Mesenchymal stem cell (in vitro differentiated cells and primary cell): ENCODE measurements at places on chromosomes 7 and 10.

DNA sequence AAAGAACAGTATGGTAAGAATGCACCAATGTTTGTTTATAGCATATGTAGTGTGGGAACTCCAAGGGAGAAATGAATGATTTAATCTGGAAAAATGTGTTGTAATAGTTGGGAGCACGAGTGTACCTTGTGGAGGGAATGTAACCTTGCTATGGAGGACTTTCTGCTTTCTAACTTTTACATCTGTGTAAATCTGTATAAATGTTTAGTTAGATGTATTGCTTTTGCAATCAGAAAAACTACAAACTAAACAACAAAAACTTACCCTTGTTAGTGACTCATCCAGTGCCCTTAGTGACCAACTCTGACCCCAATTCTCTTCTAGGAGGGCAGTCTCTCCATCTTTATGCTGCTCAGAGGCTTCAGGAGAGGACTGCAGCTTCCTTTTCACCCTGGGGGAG, 89.3 kb downstream of the CCNY start:
- DNase-seq: peak; percentile 59

DNA sequence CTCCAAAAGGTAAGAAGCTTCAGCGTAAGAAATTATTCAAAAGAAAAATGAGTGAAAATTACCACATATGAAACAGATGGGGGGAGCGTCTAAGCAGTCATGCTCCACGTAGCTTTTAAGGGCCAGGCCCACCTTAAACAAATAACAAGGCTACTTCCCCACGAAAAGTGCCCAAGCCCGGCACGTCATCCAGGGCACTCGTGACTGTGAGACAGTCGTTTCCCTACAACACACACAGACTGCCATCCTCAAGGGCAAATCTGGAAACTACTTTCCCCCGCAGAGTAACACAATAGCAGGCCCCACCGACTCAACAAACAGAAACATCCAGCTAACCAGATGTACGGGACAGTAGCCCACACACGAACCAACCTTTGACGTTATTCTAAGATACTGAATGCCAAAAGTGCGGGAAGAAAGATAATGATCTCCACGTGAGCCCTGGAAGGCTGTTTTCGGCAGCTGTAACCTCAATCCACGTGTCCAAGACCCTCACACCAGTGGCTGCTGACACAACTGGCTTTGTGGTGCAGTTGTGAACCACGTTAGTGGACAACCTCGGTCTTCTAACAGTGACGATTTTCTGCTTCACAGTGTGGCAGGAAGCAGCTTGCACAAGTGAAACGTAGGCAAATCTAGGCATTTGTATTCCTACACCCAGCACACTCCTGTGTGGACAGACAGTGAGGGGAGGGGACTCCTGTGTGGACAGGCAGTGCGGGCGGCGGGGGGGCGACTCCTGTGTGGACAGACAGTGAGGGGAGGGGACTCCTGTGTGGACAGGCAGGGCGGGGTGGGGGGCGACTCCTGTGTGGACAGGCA, 251.7 kb downstream of the ZMYND11 start:
- no peak for DNase-seq

DNA sequence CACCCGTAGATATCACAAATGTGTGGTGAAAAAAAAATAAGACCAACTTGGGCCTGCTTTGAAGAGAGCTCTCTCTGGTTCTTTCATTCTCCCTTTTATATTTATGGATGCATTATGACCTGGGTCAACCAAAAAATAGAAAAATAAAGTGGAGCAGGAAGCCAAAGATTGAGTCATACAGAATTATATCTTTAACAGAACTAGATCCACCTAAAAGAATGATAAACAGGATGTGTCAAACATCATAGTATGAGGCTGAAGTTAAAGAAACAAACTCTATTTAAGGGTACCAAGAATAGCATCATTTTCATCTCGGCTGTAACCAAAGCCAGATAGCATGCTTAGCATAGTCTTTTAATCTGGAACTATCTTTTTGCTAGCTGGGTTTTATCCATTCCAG, 28.8 kb upstream of the NMT2 start:
- DNase-seq: no peak

DNA sequence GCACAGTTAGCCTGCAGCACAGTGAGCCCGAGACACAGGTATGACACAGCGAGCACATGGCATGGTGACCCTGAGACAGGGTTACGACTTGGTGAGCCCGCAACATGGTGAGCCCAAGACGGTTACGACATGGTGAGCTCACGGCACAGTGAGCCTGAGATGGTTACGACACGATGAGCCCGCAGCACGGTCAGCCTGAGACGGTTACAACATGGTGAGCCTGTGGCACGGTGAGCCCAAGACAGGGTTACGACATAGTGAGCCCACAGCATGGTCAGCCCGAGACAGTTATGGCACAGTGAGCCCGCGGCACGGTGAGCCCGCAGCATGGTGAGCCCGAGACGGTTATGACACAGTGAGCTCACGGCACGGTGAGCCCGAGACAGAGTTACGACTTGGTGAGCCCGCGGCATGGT, 156.1 kb downstream of the MAD1L1 start:
- no peak for DNase-seq

GRCh38 chr10:15642095-15642494, 77.6 kb downstream of the ITGA8 start:
- peak; percentile 17 for DNase-seq

DNA sequence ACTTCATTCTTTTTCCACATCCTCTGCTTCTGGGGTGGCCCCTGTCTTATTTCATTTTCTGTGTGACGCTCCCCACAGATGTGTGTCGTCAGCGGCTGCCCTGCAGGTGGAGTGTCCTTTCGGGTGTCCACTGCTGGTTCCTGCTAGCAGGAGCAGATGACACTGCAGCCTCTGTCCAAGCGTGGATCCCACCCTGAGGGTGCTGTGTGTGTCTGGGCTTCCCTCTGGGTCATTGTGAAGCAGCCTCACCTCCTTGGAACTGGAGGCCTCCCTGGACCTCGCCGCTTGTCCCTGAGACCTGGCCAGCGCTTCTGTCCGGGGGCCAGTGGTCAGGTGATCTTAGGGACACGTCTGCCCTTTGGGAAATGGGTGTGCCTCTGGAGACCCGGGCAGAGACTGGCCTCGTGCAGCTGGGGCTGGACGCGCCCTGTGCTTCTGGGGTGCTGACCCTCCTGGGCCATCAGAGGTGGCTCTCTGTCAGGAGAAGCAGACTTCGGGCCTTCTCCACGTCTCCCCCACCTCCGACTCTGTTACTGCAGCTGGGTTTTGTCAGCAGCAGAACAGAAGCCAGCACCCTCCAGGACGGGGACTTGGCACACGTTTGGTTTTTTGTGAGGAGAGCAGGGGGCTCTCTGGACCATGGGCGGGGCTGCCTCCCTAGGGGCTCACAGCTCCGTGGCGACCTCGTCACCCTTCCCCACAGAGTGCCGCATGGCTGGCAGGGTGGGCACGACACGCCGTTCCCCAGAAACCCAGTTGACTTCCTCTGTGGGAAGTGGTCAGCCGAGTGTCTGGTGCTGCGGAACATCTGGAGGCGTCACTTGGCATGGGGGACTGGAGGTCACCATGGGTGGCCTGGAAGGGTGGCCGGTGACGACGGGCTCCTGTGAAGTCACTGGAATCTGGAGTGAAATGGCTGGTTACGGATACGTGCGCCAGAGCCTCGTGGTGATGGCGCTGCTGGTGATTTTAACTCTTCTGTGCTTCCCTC, 48.4 kb downstream of the INPP5A start:
- DNase-seq: no peak

DNA sequence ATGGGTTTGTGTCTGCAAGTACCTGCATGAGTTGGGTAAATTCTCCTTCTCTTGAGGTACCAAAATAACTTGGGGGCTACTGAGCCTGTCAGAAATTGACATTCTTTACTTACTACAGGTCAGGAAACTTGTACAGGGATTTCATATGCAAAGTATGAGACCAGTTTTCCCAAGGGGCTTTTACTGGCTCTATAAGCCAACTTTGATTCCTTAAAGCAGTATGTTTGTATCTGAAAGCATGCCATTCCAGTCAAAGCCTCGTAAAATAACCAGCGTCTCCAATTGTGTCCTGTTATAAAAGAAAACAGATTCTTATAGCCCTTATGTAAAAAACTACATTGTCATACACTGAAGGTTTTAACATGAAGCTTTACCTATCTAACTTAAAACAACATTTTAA, 90.2 kb downstream of the ZNF467 start:
- no peak for DNase-seq

GRCh38 chr7:113046453-113046852, 40.2 kb downstream of the GPR85 start:
- no peak for DNase-seq

GRCh38 chr7:142876236-142876960, 9.1 kb downstream of the TRPV6 start:
- no peak for DNase-seq

DNA sequence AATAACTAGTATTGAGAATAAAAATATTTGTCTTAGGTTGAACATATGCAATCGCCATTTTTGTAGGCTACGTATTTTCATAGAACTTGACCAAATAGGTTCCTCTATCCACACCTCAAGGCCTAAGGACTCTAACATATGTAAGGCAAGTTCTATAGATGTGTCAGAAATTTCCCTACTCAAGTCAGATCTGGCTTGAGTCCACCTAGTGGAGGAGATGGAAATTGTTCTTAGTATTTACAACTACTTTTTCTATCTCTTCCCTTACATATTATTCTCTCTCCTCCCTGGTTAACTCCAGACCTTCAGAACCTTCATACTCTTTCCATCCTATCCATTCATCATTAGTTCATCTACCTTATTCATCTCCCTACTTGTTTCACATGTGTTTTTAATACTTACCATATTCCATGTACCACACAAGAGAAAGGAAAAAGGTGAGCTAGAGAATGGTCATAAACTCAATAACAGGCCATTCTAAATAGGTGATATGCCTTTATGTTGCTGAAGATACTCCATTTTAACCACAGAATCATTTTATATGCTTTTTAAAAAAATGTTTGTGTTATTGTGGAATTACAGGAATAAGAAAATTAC, 174.5 kb upstream of the HDAC9 start:
- peak; percentile 52 for DNase-seq

DNA sequence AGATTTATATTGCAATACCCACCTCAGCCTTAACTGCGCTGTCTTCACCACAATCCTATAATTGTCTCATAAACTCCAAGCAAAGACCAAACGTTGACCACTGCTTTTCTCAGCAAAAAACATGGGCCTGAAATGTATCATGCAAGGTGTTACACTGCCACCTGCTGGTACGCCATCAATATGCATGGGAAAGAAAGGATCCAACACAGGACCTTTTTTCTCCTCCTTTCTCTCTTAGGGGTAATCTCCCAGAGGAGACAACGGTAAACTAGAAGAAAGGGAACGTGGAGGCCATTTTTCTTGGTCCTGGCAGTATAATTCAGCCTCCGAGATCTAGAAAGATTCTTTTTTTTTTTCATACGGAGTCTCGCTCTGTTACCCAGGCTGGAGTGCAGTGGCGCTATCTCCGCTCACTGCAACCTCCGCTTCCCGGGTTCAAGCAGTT, 79.1 kb upstream of the MPP7 start:
- DNase-seq: peak; percentile 86

- no peak for DNase-seq
Measured at GRCh38 chr7:142539901-142540300, 209.4 kb upstream of the PRSS1 start.

DNA sequence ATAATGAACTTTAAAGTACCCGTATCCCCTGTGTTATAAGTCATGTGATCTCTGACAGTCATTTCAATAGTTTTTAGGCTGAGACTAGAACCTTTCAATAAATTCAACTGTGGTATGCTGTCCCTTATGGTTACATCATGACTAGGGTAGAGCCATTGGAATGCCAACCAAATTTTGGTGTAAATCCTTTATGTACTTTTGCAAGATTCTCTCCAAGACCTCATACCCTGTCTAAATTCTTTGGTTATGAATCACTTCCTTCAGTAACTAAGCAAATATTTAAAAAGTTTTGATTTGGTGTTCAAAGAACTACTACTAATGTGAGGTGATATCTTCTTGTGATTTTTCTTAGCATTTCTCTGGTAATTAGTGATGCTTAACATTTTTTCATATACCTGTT, 20.8 kb upstream of the OR6B1 start:
- peak; percentile 22 for DNase-seq
